Stimulated activated CD8-positive, alpha-beta memory T cell treated with anti-CD3 and anti-CD28 coated beads, Interleukin-4, amount 100 ng/mL, for 1 hour (primary cell): ENCODE measurements at places on chromosomes 4 and X.

- no peak for DNase-seq
Measured at GRCh38 chr4:75514949-75515612, 808 bp downstream of the THAP6 start.

DNA sequence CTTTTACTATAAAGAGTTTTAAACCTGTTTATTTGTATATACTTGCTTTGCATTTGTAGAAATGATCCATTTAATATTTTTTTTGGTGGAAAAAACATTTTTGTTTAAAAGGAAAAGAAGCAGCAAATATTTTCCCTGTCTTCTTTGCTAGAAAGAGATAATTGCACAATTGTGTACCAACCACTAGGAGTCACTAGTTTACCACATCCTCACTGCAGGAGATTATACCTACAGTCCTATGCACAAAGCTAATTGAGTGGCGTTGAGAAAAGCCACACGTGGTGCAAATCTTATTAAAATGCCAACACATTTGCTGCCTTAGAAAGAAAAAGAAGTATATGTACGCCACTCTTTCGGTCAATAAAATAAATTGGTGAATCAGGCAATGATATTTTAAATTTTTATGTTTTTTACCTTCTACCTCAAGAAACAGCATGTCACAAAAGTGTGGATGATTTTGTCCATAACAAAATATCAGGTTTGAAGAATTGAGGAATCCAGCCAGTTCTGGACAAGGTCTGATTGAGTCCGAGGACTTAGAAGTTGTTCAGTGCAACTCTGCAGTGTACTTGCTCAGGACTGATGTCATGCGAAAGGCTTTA, 102.9 kb downstream of the GRXCR1 start:
- DNase-seq: no peak

DNA sequence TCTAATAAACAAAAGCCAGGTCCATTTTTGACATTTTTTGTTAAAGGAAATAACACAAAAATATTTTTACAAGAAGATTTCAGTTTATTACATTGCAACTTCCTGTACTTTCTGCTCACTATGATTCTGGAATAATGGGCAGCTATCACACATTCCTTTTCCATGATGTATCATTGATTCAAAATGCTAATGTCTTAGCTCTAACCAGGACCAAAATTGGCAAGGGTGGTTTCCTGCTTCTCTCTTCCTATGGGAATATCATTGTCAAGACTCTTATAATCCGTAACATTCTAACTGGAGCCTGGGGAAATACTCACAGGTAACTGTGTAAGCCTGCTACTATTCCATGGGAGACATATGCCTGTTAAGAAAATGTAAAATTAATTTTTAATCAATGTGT, 218.6 kb downstream of the DCAF12L2 start:
- no peak for DNase-seq

GRCh38 chr4:124079174-124079780, 633.3 kb downstream of the ANKRD50 start:
- no peak for DNase-seq

GRCh38 chrX:73916931-73917667, 354.1 kb downstream of the CHIC1 start:
- DNase-seq: no peak

GRCh38 chrX:24657671-24658386, 10.7 kb upstream of the PCYT1B start:
- DNase-seq: no peak

- DNase-seq: no peak
Measured at GRCh38 chr4:140242357-140243277, 88.6 kb upstream of the MAML3 start.
